Naive thymus-derived CD8-positive, alpha-beta T cell (primary cell): ENCODE measurements at places on chromosomes 11 and 22. TPM values are rescaled to one million over a fixed set of nuclear protein-coding genes. Genes with fewer than 3 reads are reported as not detected.

Gene NRXN2
- 0.21 TPM for total RNA-seq

Gene NUDT8
- total RNA-seq = 3.2 TPM

Gene GGTLC2
- not detected for total RNA-seq

Gene SEPTIN5
- total RNA-seq = 1.5 TPM

Gene KDM4E
- not detected for total RNA-seq
